ENCODE measurements at places on chromosomes 2 and 18.

DNA sequence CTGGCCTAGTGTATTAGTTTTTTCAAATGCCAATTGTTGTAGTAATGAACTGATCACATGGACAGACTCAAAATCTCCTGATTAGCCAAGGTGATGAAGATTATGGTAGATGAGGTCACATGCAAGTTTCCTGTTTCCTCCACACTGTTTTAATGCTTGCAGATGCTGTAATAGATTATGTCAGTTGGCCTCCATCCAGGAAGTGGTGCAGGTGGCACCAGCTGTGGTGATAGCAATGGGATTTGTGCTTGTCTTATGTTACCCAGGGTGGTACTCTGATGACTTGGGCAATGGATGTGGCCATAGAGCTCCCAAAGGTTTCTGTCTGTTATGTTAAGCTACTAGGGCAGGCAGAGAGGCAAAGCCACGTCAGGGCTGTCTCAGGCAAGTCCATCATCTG is 332.9 kb upstream of the DDX18 start:
- no peak for DNase-seq

GRCh38 chr2:214410918-214411554 is at the start of gene VWC2L:
Gene VWC2L, plus strand, starts transcription at chr2:214411054. Its CDS starts 3,140 bp downstream, at chr2:214414194.
- no peak for DNase-seq

- peak; percentile 46 for DNase-seq
These were observed 1.3 kb downstream of the DUSP2 start for GRCh38 chr2:96143848-96144480.

- peak; percentile 64 for DNase-seq
These were observed 532.7 kb upstream of the FSHR start for GRCh38 chr2:49686897-49687442.

DNA sequence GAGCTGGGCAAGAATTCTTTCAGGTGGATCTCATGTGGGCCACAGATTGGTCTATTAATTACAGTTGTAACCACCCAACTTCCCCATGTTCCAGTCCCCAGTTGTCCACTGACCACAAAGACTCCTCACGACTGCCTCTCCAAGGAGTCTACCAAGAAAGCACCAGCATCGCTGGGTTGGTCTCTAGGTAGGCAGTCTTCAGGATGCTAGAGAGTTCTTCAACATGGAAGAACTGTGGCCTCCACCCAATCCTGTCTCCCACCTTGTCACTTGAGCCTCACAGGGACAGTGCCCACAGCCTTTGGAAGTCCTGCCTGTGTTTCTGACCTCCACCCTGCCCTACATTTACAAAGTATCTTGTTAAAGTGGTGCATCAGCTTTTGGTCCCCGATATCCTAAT is 184.7 kb upstream of the FN1 start:
- DNase-seq = no peak

DNA sequence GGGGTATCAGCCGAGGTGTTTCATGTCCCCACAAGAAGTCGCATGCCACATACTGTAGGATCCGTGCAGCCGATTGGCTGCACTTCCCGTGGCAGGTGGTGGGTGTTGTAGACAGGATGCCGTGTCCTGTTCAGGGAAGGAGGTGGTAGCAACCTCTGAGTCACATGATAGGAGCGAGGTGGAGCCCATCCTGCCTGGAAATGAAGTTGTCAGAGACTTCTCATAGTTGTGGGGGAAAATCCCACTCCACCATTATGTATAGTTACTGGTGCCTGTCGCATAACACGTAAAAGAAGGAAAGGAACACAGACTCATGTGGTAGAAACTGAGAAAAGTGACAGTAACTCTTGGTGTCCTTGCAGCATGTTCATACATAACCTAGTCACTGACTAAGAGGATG is 91.4 kb upstream of the IL1R2 start:
- DNase-seq = no peak

- DNase-seq = peak; percentile 54
These were observed 40.9 kb upstream of the TRIM43B start for GRCh38 chr2:95525294-95526035.

GRCh38 chr2:239760596-239760995 is 264.5 kb downstream of the NDUFA10 start:
- no peak for DNase-seq

DNA sequence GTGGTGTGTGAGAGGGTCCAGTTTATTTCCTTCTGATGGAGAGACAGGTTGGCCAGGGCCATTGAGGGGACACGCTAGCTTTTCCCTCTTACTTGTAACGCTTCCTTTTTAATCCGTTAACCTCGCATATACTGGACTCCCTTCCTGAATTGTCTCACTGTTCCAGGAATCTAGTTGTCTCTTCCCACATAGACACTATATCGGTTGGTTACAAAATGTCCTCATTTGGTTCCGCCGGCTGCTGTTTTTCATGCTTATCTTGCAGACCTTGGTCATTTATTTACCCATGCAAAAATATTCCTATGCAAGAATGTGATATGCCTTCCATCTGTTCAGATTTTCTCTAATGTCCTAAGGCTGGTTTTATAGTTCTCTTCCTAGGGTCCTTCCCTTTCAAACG is 35.0 kb downstream of the NEURL3 start:
- DNase-seq = no peak

GRCh38 chr2:230326453-230327417 is at the start of gene SP140L:
Gene SP140L, plus strand, starts transcription at chr2:230327193. Its CDS starts 77 bp downstream, at chr2:230327270.
- no peak for DNase-seq

- DNase-seq = no peak
These were observed 12.2 kb downstream of the PTPRM start for GRCh38 chr18:7579176-7579917.

DNA sequence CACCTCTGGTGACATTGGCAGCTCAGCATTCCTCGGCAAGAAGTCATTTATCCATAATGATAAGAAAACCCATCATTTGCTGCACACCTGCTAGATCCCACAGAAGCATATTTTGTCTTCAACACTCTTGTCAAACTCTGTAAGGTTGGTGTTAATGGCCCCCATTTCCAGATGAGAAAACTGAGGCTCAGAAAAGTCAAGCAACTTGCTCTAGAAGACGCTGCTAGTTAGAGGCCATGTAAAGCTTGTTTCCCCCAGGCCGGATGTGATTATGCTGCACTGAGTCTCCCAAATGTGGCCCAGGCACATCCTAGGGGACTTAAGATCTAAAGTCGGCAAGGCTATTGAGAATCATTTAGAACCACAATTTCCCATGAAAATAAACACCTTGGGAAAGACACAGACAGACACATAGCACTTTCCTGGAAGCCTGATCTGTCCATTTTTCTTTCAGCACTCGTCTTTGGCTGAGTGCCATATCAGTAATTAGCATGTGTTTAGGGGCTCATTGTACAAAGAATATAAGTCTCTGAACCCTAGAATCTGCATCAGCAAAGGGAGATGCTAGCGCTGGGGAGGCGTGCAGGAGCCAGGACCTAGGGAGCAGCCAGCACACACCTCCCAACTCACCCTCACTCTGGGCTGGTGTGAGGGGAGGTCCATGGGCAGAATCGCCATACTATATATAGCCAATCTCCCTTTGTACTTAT is 39.3 kb downstream of the C1QL2 start:
- DNase-seq = no peak

DNA sequence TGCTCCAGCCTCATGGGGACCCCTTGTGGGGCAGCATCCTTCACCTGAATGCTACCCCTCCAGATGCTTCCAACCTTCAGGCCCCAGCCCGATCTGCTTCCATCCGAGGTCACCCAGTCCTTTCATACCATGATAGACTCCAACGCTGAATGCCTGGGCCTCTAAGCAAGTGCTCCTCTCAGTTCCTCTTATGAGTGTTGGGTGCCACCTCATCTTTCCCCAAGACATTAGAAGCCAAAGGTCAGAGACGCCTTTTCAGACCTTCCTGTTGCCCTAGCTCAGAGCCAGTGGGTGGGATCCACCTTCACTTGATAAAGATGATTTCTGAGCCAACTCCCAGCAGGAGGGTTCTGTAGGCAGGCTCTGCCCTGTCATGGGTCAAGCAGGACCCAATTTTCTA is 174.5 kb upstream of the MGAT5 start:
- DNase-seq = no peak

DNA sequence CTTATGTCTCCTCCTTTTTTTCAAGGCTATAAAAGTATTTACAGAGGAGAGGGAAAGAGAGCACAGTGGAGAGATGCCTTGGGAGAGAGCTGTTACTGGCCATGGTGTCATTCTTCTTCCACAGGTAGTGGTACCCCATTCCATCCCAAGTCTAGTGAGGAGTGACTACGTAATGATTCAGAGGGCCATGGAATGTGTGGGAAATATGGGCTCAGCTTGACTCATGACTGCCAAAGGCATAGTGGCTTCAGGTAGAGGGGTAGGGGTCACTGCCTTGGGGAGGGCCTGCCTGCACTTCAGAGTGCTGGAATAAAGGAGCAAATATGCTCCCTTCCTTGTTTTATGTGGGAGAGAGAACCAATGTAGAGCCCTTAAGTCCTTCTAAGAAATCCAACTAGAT is 620.6 kb downstream of the IRS1 start:
- no peak for DNase-seq

- no peak for DNase-seq
These were observed 10.5 kb downstream of the PCARE start for GRCh38 chr2:29063646-29064345.

GRCh38 chr2:16407358-16407757 is 258.3 kb downstream of the CYRIA start:
- DNase-seq = no peak

GRCh38 chr18:57942493-57942892 is 101.5 kb upstream of the NEDD4L start:
- DNase-seq = no peak

DNA sequence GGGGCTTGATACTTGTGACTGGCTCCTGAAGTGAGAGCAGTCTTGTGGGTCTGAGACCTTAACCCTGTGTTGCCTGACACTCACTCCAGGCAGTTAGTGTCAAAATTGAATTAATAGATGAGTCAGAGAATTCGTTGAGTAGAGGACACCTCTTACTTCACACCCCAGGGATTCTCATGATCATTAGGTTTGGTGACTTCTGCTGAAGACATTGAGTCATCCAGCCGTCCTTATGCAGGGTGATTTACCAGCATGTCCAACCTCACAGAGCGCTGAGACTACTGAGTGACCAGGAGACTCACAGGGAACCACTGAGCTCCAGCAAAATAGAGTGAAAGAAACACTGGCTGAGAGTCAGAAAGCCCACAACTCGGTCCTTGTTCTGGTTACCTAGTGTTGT is 36.0 kb upstream of the EVA1A start:
- no peak for DNase-seq

GRCh38 chr18:24869285-24869684 is 408.8 kb downstream of the HRH4 start:
- no peak for DNase-seq

DNA sequence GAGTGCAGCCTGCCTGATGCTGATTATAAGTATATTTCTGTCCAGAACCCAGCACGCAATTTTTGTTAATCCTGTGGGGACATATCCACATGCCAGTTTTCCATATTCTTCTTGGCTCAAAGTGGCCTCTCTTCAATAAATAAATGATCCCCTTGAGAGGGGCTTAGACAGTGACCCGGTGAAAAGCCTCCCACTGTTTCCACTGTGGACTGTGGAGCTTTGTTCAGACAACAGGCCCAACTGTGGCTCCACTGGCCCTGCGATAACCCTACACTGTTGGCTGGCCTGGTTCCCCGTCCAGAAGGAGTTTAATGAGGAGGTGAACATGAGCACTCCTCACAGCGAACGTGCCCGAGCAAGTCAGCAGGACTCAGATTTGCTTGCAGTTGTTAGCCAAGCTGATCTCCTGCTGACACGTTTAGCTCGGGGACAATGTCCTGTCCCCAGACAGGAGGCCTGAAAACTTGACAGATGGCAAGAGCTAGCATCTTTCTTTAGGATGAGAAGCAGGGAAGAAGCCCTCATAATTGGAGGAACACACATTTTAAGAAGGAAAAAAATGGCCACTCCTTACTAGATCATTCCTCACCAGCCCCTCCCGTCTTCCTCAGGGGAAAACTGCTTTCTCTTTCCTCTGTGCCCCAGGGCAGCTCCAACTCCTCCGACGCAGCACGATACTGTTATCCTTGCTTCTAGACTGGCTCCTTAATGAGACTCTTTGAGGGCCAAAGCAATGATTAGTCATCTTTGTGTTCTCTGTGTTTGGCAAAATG is 20.0 kb upstream of the MTCL1 start:
- DNase-seq = peak; percentile 100

- no peak for DNase-seq
These were observed 552.0 kb upstream of the NRP2 start for GRCh38 chr2:205130111-205130829.

DNA sequence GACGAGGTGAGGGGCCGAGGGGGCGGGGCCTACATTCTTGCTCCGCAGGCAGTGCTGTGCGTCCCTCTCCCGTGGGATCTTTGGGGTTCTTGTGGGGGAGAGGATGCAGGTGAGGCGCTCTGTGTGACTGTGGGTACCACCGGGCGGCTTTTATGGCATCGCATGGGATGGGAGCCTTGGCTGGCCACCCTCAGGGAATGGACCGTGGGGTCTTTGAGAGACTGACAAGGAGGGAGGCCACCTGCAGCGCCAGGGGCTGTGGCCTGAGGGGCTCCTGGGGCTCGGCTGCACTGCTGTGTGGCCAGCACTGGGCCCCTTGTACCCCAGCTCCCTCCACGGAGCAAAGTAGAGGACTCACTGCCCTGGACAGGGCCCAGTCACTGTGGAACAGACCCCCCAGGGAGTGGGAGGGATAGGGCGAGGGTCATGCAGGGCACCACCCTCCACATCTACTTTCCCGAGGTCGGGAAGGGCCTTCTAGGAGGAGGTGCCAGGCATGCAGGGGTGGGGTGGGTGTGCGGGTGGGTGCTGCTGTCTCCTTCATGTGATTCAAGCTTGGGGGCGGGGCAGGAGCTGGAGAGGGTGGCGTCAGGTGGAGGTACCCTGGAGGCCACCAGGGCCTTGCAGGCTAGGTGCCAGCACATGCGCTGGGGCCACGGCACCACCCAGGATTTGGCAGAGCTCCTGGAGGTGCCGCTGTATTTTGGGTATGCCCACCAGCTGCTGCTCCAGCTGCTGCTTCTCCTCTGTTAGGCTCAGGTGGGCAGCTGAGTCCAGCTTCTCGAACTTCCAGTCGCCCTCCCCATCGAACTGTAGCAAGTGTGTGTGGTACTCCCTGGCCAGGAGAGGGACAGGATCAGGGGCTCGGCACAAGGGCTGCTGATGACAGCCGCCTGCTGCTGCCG is 1072.4 kb downstream of the RPIA start:
- no peak for DNase-seq

- DNase-seq = no peak
These were observed 13.9 kb upstream of the KYNU start for GRCh38 chr2:142863485-142863961.

- no peak for DNase-seq
These were observed 72.5 kb downstream of the DOCK10 start for GRCh38 chr2:224969633-224970260.

All from DMS79 treated with DMSO at 0.1 percent for 48 hours (cell line).